ENCODE measurements at places on chromosomes 4 and X.

GRCh38 chr4:2104556-2105345 is 45.6 kb downstream of the NAT8L start:
- H3K4me3 ChIP-seq, result no peak overlapping the region
- no peak overlapping the region for H3K27ac ChIP-seq
- no peaks in the 10 kb centered on the region for H3K27me3 ChIP-seq
- no peaks in the 10 kb centered on the region for H3K36me3 ChIP-seq
- H3K4me1 ChIP-seq, result no peaks in the 10 kb centered on the region
- no peak for DNase-seq

DNA sequence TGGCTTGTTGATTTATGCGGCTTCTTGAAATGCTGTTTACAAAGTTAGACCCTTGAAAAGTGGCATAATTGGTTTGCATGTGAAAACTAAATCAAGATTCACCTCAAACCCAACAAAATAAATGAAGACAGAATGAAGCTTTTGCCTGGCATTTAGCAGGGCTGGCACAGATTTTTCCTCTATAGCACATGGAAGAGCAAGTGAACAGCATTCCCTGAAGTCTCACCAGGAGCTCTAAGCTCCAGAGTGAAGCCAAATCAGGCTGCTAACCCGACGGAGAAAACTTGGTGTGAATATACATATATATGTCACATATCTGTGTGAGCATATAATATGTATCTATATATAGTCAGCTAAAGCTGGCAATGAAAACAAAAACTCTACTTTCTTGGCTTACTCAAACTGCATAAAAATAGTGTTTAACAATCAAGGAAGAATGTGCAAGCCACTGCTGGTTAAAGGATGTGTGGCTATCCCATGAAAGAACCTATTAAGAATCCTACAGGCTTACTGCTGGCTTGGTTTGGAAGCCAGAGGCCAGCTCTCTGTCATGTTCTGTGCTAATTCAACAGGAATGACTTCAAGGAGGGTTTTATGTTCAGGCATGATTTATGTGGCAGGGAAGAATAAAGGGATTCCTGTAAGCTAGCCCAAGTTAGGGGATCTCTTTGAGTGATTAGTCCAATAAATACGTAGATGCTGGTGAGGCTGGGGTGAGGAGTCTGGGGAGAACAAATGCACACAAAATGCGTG is 69.9 kb downstream of the MFAP3L start:
- no peaks in the 10 kb centered on the region for H3K4me1 ChIP-seq
- no peaks in the 10 kb centered on the region for H3K36me3 ChIP-seq
- no peak overlapping the region for H3K4me3 ChIP-seq
- H3K27me3 ChIP-seq, result no peaks in the 10 kb centered on the region

- no peaks in the 10 kb centered on the region for H3K4me1 ChIP-seq
- no peak overlapping the region for H3K27ac ChIP-seq
- no peaks in the 10 kb centered on the region for H3K36me3 ChIP-seq
- DNase-seq, result peak; percentile 33
- no peaks in the 10 kb centered on the region for H3K27me3 ChIP-seq
Measured at GRCh38 chr4:24032371-24032989, 142.6 kb upstream of the PPARGC1A start.

DNA sequence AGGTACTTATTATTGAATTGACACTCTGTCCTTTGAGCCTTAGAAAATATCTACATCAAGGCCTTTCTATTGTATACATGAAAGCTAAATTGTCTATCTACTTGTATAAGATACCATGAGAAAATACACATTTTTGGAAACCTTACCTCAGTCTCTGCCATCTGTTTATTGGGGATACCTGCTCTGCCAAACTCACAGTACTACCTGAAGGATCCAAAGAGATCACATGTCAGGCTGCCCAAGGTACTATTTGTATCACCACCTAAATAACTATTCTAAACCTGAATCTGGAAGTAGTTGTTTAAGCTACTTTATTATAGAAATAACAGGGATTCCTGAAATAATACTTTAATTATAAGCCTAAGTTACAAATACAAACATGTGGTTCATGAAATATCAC is 126.2 kb downstream of the PALLD start:
- H3K27me3 ChIP-seq, result no peaks in the 10 kb centered on the region
- no peaks in the 10 kb centered on the region for H3K4me1 ChIP-seq
- H3K4me3 ChIP-seq, result no peak overlapping the region
- no peak for DNase-seq

DNA sequence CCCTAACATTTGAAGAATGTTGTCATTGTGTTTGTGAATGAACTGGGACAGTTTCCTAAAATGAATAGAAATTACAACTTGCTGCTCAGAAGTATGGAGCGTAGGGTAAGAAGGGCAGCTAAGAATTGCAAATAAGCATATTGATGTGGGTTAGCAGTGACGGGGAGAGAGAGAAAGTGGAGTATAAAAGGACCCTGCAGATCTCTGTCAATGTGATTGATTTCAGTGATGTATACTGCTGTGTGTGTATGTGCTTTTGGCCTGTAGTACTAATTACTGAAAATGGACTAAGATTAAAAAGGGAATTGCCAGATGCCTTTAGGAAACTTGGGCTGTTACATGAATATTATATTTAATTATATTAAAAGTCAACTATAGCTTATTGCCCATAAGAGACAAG is 7.8 kb upstream of the MFAP3L start:
- H3K27me3 ChIP-seq, result no peaks in the 10 kb centered on the region
- H3K36me3 ChIP-seq, result no peaks in the 10 kb centered on the region
- H3K4me3 ChIP-seq, result no peak overlapping the region

Data from thyroid gland (tissue), 4 donors.